ENCODE measurements at places on chromosomes 6 and 20. TPM values are rescaled to one million over a fixed set of nuclear protein-coding genes. Genes with fewer than 3 reads are reported as not detected.

- no peak for DNase-seq
These were observed 17.0 kb downstream of the NQO2 start for GRCh38 chr6:3016473-3017280.

- DNase-seq: no peak
These were observed 21.1 kb downstream of the GHRH start for GRCh38 chr20:37240337-37241067.

DNA sequence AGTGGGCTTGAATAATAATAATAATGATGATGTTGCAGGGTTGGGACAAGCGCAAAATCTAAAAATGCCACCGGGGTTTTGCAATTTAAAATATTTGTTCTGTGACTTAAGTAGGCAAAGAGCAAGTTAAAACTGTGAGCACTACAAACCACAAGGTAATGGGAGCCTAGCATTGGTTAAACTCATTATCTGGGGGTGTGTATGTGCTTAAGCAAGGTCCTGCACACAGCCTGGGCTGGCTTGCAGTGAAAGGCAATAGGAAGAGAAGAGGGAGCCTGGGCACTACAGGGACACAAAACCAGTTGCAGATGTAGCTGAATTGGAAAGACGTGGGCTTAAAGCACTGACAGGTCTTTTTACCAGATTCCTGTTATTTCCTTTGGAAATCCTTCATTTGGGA is 11.7 kb downstream of the SIM1 start:
- no peak for DNase-seq

- DNase-seq: no peak
These were observed 374.6 kb upstream of the SYNCRIP start for GRCh38 chr6:86017236-86017635.

The PRL gene
- total RNA-seq: not detected

The BPIFB1 gene
- total RNA-seq: not detected

The ASIP gene
- total RNA-seq: not detected

The SOBP gene
- not detected for total RNA-seq
